ENCODE measurements at places on chromosomes 16 and 17.

GRCh38 chr16:21226749-21227148 is 6.8 kb upstream of the ANKS4B start:
- no peak overlapping the region for H3K4me3 ChIP-seq
- peaks cover 20% of the 10 kb centered on the region for H3K27me3 ChIP-seq
- H3K36me3 ChIP-seq, result no peaks in the 10 kb centered on the region
- DNase-seq, result no peak
- peaks cover 20% of the 10 kb centered on the region for H3K4me1 ChIP-seq
- no peak overlapping the region for H3K27ac ChIP-seq

- H3K4me3 ChIP-seq, result no peak overlapping the region
- peaks cover 53% of the 10 kb centered on the region for H3K36me3 ChIP-seq
- DNase-seq, result no peak
- no peak overlapping the region for H3K27ac ChIP-seq
- H3K4me1 ChIP-seq, result peaks cover 60% of the 10 kb centered on the region
These were observed 21.0 kb downstream of the PRCD start for GRCh38 chr17:76560877-76561221.

- H3K36me3 ChIP-seq, result no peaks in the 10 kb centered on the region
- peaks cover 10% of the 10 kb centered on the region for H3K27me3 ChIP-seq
- no peak for DNase-seq
- peaks cover 6% of the 10 kb centered on the region for H3K4me1 ChIP-seq
- no peak overlapping the region for H3K4me3 ChIP-seq
These were observed 37.0 kb upstream of the HAPSTR1 start for GRCh38 chr16:9054460-9054859.

DNA sequence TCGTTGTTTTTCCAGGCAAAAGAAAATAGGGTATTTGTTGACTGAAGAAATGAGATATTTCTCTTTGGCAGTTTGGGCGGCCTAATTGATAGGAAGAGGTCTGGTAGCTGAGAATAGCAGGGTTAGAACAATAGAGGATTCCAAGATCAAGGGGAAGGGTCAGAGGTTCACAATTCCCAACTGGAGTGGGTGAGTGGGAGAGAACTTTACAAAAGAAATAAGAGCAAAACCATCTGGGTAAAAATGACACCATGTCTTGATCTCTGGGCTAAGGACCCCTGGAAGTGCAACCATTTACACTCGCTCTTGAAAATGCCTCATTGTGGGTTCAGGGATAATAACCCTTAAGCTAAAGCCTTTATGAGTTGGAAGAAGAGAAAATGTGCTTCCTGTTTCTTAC is 180.5 kb downstream of the CDH13 start:
- peak overlapping the region; percentile 2 for H3K4me3 ChIP-seq
- peaks cover 44% of the 10 kb centered on the region for H3K4me1 ChIP-seq
- no peak for DNase-seq
- H3K36me3 ChIP-seq, result no peaks in the 10 kb centered on the region

DNA sequence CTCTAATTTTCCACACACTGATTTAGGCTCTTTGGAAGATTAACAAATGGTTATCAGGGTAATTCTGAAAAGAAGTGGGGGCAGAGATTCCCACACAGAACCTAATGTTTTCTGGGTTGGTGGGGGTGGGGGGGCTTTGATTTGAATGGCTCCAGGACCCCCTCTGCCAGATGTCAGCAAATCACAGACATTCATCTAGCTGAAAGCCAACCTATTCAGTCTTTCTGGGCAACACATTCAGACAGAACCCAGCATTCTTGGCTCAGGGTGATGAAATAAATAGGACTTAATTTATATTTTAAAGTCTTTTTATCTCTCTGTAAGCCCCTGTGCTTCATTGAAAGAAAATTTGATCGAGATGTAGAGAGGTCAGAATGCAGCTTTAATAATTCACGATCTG is 533.2 kb downstream of the XYLT1 start:
- H3K27me3 ChIP-seq, result peaks cover 16% of the 10 kb centered on the region
- no peak overlapping the region for H3K4me3 ChIP-seq
- no peaks in the 10 kb centered on the region for H3K4me1 ChIP-seq

DNA sequence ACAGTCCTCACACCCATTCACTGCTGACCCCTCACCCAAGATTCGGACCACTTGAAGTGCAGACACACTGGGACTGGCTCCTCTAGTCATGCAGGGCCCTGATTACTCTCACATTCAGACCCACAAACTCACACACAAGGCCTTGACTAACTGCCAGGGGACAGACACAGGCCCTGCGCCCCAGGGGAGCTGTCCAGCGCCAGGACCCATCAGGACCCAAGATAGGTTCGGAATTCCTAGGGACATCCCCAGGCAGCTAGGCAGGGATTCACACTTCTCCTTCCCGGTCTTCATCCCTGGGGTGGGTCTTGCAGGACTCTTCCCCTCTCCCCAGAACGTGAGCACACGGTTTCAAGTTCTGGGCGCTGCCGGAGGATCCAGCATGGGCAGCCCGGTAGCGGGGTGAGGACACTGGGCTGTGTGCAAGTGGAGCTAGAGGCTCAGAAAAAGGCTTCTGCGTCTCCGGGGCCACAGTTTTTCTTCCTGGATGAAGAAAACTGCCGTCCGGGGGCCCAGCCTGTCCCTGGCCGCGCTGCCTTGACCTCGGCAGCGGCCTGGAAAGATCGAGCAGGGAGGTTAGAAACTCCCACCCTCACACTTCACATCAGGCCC is 1.6 kb downstream of the SEZ6 start:
- peaks cover 74% of the 10 kb centered on the region for H3K27me3 ChIP-seq
- peak; percentile 40 for DNase-seq
- H3K4me3 ChIP-seq, result no peak overlapping the region
- H3K36me3 ChIP-seq, result no peaks in the 10 kb centered on the region

- H3K36me3 ChIP-seq, result no peaks in the 10 kb centered on the region
- no peaks in the 10 kb centered on the region for H3K27me3 ChIP-seq
- H3K4me3 ChIP-seq, result no peak overlapping the region
These were observed 139.4 kb downstream of the C16orf78 start for GRCh38 chr16:49513040-49513439.

- H3K36me3 ChIP-seq, result no peaks in the 10 kb centered on the region
- peaks cover 27% of the 10 kb centered on the region for H3K27me3 ChIP-seq
- DNase-seq, result peak; percentile 33
- peaks cover 61% of the 10 kb centered on the region for H3K4me1 ChIP-seq
- no peak overlapping the region for H3K4me3 ChIP-seq
These were observed 15.0 kb downstream of the HNF1B start for GRCh38 chr17:37729905-37730304.

DNA sequence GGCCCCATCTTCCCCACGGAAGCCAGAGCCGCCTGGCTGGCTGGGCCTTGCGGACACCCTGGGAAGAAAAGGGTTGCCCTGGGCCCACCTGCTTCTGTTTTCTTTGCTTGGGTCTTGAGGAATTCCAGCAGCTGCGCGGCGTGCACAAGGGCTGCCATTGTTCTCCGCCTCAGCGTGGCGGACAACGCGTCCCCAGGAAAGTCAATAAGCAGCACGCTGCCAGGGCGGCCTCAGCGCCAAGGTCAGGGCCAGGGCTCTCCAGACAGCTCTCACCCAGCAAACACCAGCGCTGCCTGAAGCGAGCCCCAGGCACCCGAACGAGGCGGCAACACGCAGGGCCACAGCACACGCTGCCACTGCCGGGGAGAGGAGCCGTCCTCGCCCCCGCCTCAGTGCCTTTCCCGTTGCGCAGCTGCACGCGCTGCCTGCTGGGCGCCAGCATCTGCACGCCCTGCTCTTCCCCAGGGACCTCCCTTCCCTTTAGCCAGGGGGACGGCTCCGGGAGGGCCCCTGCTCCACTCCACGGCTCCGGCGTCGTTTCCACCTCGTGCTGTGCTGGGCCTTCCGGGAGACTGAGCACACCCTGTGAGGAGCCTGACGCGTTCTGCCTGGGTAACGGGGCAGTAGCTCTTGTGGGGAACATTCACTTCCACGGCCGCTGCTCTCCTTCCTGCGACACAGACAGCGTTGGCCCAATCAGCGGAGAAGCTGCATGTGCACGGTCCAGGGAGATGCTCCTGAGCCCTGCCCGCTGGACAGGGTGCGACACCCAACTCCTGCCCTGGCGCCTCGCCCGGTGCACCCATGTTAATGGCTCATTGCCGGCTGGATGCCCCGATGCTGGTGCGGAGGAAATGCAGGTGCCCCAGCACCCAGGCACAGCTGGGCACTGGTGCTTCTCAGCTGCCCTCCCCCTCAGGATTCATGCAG is 57.8 kb downstream of the LMF1 start:
- H3K36me3 ChIP-seq, result peaks cover 19% of the 10 kb centered on the region
- H3K27me3 ChIP-seq, result no peaks in the 10 kb centered on the region
- DNase-seq, result no peak
- H3K4me3 ChIP-seq, result no peak overlapping the region

- no peaks in the 10 kb centered on the region for H3K4me1 ChIP-seq
- no peak for DNase-seq
- H3K4me3 ChIP-seq, result no peak overlapping the region
- no peak overlapping the region for H3K27ac ChIP-seq
- peaks cover 57% of the 10 kb centered on the region for H3K36me3 ChIP-seq
These were observed 102.2 kb downstream of the HIC1 start for GRCh38 chr17:2157081-2157480.

DNA sequence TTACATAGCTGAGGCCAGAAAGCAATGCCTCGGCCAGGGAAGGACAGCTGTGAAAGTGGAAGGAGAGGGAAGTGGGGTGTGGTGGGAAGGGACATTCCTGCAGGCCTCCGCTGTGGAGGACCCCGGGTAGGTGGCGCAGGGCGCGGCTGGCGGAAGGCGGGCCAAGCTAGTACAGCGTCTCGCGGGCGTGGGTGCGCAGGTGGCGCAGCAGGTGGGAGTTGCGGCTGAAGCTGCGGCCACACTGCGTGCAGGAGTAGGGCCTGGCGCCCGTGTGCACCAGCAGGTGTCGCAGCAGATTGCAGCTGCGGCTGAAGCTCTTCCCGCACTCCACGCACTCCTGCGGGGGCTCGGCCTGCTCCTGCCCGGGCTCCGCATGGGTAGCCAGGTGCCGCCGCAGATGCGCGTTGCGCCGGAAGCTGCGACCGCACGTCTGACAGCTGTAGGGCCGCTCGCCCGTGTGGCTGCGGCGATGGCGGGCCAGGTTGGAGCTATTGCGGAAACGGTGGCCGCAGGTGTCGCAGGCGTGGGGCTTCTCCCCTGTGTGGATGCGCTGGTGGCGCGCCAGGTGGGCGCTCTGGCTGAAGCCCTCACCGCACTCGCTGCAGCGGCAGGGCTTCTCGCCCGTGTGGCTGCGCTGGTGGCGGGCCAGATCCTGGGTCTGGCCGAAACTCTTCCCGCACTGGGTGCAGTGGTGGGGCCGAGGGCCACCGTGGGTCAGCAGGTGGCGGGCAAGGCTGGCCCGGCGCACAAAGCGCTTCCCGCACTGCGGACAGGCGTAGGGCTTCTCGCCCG is 10.0 kb downstream of the ZSCAN10 start:
- peak overlapping the region; percentile 68 for H3K27ac ChIP-seq
- no peaks in the 10 kb centered on the region for H3K27me3 ChIP-seq
- no peak overlapping the region for H3K4me3 ChIP-seq
- DNase-seq, result no peak
- H3K36me3 ChIP-seq, result no peaks in the 10 kb centered on the region

DNA sequence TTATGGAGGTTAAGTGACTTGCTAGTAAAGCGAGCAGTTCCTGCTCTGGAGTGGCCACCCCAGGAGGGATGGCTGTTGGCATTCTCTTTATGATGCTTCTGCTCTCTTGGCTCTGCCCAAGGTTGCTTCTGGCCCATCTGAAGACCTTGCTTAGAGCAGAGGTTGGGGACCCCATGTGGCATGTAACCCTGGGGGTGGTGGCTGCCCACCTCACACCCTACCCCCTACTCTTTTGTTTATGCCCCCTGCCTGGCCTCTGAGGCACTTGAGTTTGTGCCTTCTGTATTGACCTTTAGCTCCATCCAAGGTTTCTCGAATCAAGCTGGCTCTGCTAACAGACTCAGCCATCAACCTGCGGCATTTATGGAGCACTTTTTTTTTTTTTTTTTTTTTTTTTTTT is 214.6 kb downstream of the MSI2 start:
- peaks cover 17% of the 10 kb centered on the region for H3K36me3 ChIP-seq
- H3K27me3 ChIP-seq, result no peaks in the 10 kb centered on the region
- H3K4me3 ChIP-seq, result no peak overlapping the region
- no peak for DNase-seq
- H3K4me1 ChIP-seq, result peaks cover 99% of the 10 kb centered on the region
- no peak overlapping the region for H3K27ac ChIP-seq

DNA sequence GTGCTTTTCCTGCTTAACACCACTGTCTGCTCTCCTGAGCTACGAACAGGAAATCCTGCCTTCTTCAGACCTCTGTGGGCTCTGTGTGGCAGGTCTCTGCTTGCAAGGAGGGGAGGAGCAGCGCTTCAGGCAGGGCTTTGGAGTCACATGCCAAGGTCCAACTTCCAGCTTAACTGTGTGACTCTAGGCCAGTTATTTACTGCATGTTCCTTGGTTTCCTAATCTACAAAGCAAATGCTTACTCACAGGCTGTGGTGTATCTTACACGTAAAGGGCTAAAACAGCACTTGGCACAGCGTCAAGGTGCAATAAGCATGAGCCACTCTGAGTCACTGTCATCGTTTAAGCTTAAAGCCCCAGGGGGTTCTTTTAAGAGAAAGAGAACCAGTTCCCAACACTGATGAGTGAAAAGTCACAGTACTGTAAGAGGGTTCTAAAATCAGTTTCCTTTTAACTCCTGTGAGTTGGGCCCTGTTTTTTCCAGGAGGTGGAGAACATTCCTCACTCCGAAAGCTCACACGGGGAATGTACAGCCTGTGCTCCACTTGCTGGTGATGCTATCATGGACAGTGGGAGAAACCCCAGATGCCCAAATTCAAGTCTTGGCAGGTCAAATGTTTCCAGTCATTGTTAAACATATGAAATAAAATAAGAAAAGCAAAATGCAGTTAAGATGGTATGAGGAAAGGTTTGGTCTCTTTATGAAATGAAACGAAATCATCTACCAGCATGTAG is 54.1 kb upstream of the BCAR1 start:
- peaks cover 50% of the 10 kb centered on the region for H3K4me1 ChIP-seq
- H3K27me3 ChIP-seq, result peaks cover 2% of the 10 kb centered on the region
- DNase-seq, result no peak
- H3K27ac ChIP-seq, result peak overlapping the region; percentile 96

DNA sequence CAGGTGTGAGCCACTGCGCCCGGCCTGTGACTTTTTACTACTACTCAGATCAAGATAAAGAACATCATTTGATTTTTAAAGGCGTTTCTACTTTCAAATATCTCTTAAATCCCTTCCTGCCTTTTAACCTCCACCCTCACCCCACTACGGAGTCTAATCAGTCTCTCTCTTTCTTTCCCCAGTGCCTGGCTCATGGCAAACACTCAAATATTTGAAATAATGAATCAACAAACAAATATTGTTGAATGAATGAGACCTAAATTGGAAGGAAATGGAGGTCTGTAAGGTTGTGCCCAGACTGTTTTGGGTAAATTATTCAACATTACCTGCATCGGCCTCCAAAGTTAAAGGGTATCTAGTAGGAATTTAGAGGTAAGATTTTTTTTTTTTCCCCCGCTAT is 14.7 kb downstream of the COPZ2 start:
- no peak for DNase-seq
- H3K27ac ChIP-seq, result no peak overlapping the region
- H3K36me3 ChIP-seq, result no peaks in the 10 kb centered on the region
- peaks cover 32% of the 10 kb centered on the region for H3K27me3 ChIP-seq

All from nephron progenitor cell (in vitro differentiated cells).